ENCODE measurements at places on chromosomes 3 and 15.

DNA sequence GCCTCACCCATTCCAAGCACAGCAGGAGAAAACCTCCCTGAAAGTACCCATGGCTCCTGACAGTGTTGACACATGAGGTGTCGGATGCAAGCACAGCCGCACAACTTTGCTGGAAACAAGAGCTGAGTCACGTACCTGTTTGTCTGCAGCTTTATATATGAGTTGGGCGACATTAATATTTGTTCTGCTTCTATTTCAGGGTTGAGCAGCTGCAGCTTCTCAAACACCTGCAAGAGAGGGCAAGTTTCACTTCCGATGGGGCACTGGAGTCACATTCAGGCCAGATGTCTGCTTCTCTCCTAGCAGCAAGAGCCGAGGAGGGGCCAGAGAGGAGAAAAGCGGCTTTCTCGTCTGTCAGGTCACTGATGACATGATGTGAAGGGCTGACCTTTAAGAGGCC is 88.0 kb downstream of the NUP210 start:
- peak; percentile 70 for DNase-seq
- H3K36me3 ChIP-seq, result peaks cover 67% of the 10 kb centered on the region
- peaks cover 34% of the 10 kb centered on the region for H3K4me1 ChIP-seq
- peak overlapping the region; percentile 29 for H3K4me3 ChIP-seq

- DNase-seq, result no peak
- H3K27me3 ChIP-seq, result no peaks in the 10 kb centered on the region
- no peak overlapping the region for H3K4me3 ChIP-seq
- H3K4me1 ChIP-seq, result no peaks in the 10 kb centered on the region
- H3K36me3 ChIP-seq, result no peaks in the 10 kb centered on the region
- H3K27ac ChIP-seq, result no peak overlapping the region
These were observed 122.3 kb downstream of the SPATA16 start for GRCh38 chr3:173018758-173019157.

DNA sequence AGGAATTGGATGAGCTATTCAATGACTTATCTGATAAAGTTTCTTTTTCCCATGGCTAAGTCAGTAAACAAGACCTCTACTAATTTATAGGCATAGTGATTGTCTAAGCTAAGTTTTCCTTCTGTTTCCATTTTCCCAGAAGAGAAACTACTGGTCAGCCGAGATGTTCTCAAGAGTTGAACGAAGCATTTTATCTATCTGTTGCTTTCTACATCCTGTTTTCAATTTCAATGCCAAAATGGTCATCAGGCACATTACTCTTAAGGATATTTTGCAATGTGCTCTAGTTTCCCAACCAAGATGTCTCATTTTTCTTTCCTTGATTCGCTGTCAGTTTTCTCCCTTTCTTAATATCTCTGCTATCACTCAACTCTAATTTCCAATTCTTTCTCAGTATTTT is 228.7 kb downstream of the MBNL1 start:
- peak overlapping the region; percentile 91 for H3K27ac ChIP-seq
- no peaks in the 10 kb centered on the region for H3K27me3 ChIP-seq
- peaks cover 40% of the 10 kb centered on the region for H3K36me3 ChIP-seq
- H3K4me3 ChIP-seq, result peak overlapping the region; percentile 41
- no peak for DNase-seq

- H3K4me3 ChIP-seq, result no peak overlapping the region
- H3K36me3 ChIP-seq, result no peaks in the 10 kb centered on the region
- H3K27ac ChIP-seq, result no peak overlapping the region
- no peaks in the 10 kb centered on the region for H3K27me3 ChIP-seq
- DNase-seq, result no peak
These were observed 250.3 kb upstream of the CRBN start for GRCh38 chr3:3429841-3430240.

DNA sequence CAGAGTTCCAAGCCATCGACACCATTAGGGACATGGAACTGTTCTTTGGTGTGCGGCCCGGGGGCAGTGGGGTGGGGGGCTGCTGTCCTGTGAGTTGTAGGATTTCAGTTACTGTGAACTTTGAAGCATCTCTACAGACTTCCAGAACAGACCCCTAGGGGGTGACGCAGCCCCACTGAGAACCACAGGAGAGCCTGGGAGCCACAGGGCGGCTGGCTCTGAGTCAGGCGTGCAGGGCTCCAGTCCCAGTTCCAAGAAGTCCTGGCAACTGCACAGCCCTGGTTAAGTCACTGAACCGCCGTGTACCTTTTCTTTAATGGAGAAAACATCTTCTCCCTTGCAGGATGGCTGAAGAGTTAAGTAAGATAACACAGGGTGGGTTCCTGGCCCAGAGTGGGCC is 23.5 kb upstream of the LRTM1 start:
- DNase-seq, result no peak
- no peak overlapping the region for H3K27ac ChIP-seq
- H3K4me3 ChIP-seq, result no peak overlapping the region
- no peaks in the 10 kb centered on the region for H3K27me3 ChIP-seq

GRCh38 chr3:37671926-37672325 is 189.8 kb upstream of the CTDSPL start:
- H3K4me1 ChIP-seq, result no peaks in the 10 kb centered on the region
- no peak for DNase-seq

- no peak overlapping the region for H3K27ac ChIP-seq
- H3K4me1 ChIP-seq, result peaks cover 45% of the 10 kb centered on the region
- H3K4me3 ChIP-seq, result no peak overlapping the region
- peaks cover 2% of the 10 kb centered on the region for H3K36me3 ChIP-seq
These were observed 86.1 kb downstream of the LIPC start for GRCh38 chr15:58517682-58518525.

DNA sequence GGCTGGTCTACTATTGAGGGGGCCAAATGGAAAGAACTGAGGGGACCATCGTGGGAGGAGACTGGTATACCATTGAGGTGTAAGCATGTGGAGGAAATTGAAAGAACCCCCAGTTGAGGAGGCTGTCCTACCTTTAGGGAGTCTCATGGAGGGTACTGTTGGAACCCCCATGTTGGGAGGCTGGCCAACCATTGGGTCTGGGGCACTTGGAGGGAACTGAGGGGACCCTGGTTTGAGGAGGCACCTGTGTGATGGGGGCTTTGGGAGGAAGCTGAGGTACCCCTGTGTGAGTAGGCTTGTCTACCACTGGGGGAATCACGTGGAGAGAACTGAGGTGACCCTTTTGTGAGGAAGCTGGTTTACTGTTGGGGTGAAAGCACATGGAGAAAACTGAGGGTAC is 157.5 kb downstream of the FBLN2 start:
- H3K27me3 ChIP-seq, result peaks cover 95% of the 10 kb centered on the region
- H3K4me3 ChIP-seq, result no peak overlapping the region
- peaks cover 2% of the 10 kb centered on the region for H3K36me3 ChIP-seq
